ENCODE measurements at places on chromosomes 13 and 19. TPM values are rescaled to one million over a fixed set of nuclear protein-coding genes. Genes with fewer than 3 reads are reported as not detected.

- DNase-seq: no peak
Measured at GRCh38 chr19:16548956-16549355, 6.7 kb upstream of the CHERP start.

Gene CBY2
- not detected for total RNA-seq

GRCh38 chr19:3250675-3251074 is 26.2 kb downstream of the CELF5 start:
- peak; percentile 69 for DNase-seq

DNA sequence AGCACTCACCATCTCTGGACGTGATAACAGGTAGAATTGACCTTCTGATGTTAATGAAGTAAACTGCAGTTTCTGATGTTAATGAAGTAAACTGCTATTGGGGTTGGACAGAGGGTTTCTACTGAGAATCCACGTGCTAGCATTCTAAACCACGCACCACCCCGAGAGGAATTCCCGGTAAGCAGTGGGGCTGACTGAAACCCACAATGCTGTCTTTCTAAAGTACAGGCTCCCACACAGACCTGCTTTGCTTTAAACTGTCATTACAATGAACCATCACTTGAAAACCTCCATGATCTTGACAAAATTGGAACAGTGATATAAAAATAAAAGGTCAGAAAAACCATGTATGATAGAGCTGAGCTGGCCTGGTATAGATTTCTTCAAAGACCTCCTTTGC is 559.0 kb downstream of the FGF9 start:
- DNase-seq: no peak

- DNase-seq: no peak
Measured at GRCh38 chr13:24660023-24660741, 20.0 kb upstream of the ATP12A start.

Gene GAPDHS
- total RNA-seq: not detected

Gene SCEL
- total RNA-seq: not detected

GRCh38 chr19:14089662-14090508 is 666 bp downstream of the SAMD1 start:
- peak; percentile 71 for DNase-seq

Gene TLE2
- 4.7 TPM for total RNA-seq
